ENCODE measurements at places on chromosomes 3 and 15.

- DNase-seq = no peak
Observed at GRCh38 chr3:155192957-155193746, 100.3 kb downstream of the STRIT1 start.

- no peak for DNase-seq
Observed at GRCh38 chr3:66502245-66502874, 1.5 kb upstream of the LRIG1 start.

GRCh38 chr3:169764882-169765612 lies at the start of gene TERC:
TSS of gene TERC (minus strand) at chr3:169765060.
- DNase-seq = peak; percentile 74

DNA sequence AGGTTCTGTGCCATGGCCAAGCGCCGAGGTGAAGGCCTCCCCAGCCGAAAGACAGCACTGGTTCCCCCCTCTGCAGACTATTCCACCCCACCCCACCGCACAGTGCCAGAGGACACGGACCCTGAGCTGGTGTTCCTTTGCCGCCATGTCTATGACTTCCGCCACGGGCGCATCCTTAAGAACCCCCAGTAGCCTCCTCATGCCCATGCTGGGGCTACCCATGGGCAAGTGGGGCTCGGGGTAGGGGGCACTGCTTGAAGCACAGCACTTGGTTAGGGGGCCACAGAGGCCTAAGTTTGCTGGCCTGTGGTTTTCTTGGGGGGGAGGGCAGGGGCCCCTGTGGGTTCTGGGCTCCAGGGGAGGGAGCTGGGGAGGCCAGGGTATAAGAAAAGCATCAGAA lies 4.8 kb upstream of the CHST14 start:
- no peak for DNase-seq

GRCh38 chr15:65926899-65927298 lies 57.6 kb downstream of the RAB11A start:
- no peak for DNase-seq

DNA sequence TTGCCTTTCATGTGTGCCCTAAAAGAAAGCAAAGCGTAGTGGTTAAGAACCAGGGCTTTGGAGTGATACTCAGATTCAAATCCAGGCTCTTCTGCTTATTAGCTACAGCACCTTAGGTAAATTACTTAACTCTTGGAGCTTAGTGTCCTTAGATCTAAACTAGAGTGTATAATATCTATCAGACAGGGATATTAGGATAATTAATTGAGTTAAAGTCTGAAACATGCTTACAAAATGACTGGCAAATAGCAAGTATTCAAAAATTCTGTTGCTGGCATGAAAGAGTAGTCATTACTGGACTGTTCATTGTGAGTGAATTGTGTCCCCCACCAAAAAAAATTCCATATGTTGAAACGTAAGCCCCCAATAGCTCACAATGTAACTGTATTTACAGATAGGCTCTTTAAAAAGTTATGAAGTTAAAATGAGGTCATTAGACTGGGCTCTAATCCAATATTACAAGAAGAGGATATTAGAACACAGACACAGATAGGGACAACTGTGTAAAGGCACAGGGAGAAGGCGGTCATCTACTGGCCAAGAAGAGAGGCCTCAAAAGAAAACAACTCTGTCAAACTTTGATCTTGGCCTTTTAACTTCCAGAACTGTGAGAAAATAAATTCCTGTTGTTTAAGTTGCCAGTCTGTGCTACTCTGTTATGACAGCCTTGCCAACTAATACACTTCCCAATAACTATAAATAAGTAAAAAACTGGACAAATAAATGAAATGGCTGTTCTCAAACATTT lies 60.4 kb upstream of the LRRC3B start:
- no peak for DNase-seq

DNA sequence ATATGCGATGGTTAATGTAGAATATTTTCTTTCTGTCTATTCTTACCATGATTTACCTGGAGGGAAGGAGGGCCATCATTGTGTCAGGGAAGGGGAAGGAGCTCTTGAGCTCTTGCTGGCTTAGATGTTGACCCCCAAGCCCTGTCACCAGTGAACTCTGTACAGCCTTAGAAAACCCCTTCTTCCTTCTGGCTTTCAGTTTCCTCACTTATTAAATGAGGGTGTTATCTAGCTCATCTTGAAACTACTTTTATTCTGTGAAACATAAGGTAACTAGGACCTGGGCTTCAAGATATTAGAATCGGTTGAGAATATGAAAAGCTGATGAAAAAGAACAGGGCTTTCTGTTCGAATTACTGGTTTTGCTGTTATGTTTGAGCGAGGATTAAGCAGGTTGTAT lies 25.1 kb upstream of the UTS2B start:
- no peak for DNase-seq

- no peak for DNase-seq
Observed at GRCh38 chr3:140177943-140178342, 243.0 kb downstream of the CLSTN2 start.
